ENCODE measurements at places on chromosomes 7 and 10. TPM values are rescaled to one million over a fixed set of nuclear protein-coding genes. Genes with fewer than 3 reads are reported as not detected.

POU6F2 gene
- 0.39 TPM for total RNA-seq

AS3MT gene
- 0.29 TPM for total RNA-seq

LEP gene
- 0.89 TPM for total RNA-seq

NPSR1 gene
- total RNA-seq: not detected

LIPM gene
- total RNA-seq: not detected

CHRM2 gene
- 0.81 TPM for total RNA-seq

OR13A1 gene
- 1.4 TPM for total RNA-seq

EXOSC1 gene
- 41.2 TPM for total RNA-seq

RINT1 gene
- 17.2 TPM for total RNA-seq

KEL gene
- total RNA-seq: 1.3 TPM

UNC5B gene
- total RNA-seq: 61.8 TPM

LRRTM3 gene
- 0.13 TPM for total RNA-seq

ACTL6B gene
- total RNA-seq: not detected

CYP2E1 gene
- total RNA-seq: 2.9 TPM

EN2 gene
- not detected for total RNA-seq

SPOCK2 gene
- total RNA-seq: 7.4 TPM

KLF14 gene
- 0.36 TPM for total RNA-seq

EBF3 gene
- 5.5 TPM for total RNA-seq

CALML3 gene
- total RNA-seq: not detected

PPP1R17 gene
- not detected for total RNA-seq

PILRB gene
- 94.1 TPM for total RNA-seq

TDRD1 gene
- total RNA-seq: 0.23 TPM

PLPP4 gene
- total RNA-seq: not detected

ATOH7 gene
- not detected for total RNA-seq

ZNF804B gene
- not detected for total RNA-seq

PNPLA8 gene
- total RNA-seq: 32.0 TPM

MYOF gene
- total RNA-seq: 339 TPM

OR2A5 gene
- not detected for total RNA-seq

TRAPPC14 gene
- total RNA-seq: 35.5 TPM

ANKRD61 gene
- not detected for total RNA-seq

MMRN2 gene
- total RNA-seq: 99.0 TPM

INSYN2A gene
- total RNA-seq: 0.31 TPM

PGAM1 gene
- 190 TPM for total RNA-seq

COL26A1 gene
- not detected for total RNA-seq

ITGA8 gene
- 58.6 TPM for total RNA-seq

C10orf62 gene
- not detected for total RNA-seq

BTBD16 gene
- total RNA-seq: 51.2 TPM

NEUROD6 gene
- not detected for total RNA-seq

ADRA2A gene
- 7.2 TPM for total RNA-seq

HTR5A gene
- not detected for total RNA-seq

SPDYE9 gene
- total RNA-seq: not detected

NPM3 gene
- 45.7 TPM for total RNA-seq

NPTX2 gene
- total RNA-seq: 12.5 TPM

PNLIPRP3 gene
- not detected for total RNA-seq

SAP25 gene
- 2.8 TPM for total RNA-seq

AGAP3 gene
- total RNA-seq: 178 TPM

SORCS1 gene
- total RNA-seq: 0.99 TPM

MKLN1 gene
- total RNA-seq: 99.6 TPM

All from ureter (tissue), 1 donor.